ENCODE measurements at places on chromosomes 5 and 9.
A peak's percentile ranks its signal among the peaks of the same experiment; 100 is the strongest.

DNA sequence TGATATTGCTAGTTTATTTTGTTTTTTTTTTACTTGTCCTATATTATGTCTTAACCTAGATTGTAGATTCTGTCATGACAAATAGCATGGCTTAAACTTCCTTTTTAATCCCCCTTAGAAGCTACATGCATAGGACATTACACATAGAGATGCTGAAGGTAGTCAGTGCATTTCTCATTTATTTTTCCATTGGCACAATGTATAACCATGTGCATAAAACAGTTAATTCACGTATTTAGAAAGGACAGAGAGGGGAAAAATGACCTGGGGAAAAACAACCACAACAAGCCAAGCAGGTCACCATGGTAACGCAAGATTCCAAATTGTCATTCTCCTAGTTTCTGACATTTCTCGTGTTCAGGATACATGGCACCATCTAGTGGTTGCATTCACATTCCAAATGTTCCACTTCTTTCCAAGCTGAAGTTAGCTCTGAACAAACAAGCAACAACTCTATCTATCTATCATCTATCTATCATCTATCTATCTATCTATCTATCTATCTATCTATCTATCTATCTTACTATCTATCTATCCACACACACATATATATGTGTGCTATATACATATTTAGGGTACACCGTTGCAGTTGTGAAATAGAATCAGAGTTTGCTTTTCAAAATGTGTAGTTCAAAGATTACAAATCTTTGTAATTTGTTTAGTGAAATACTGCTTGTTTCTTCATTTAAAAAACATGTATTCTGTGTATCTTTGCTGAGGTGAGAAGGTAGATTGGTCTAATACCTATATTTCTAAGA, 487.2 kb upstream of the ST8SIA4 start:
- DNase-seq: peak; percentile 6

- DNase-seq: no peak
Measured at GRCh38 chr9:77817590-77818311, 169.6 kb upstream of the GNA14 start.

DNA sequence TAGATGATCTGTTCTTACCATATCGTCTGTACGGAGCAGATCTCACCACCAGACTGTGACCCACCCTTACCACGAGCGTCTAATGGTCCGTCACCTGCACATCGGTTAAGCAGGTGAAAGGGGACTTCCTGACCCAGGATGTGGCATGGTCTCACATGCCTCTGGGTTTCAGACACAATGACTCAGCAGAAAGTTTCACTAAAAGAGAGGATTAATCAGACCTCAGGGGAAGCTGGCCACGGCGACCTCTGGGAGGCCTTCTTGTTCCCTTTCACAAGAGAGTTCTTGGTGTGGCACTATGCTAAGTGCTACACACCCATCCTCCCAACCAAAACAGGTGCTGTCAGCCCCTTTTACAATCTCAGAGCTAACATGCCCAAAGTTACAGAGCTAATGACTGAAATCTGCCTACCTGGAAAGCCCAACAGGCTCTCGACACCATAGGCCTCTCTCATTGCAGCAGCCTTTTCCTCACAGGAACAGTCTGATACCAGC, 41.6 kb downstream of the ADAMTS12 start:
- no peak for DNase-seq

- DNase-seq: no peak
Measured at GRCh38 chr5:143166090-143166489, 237.4 kb downstream of the NR3C1 start.

Data from smooth muscle cell of the brain vasculature (primary cell).